ENCODE measurements at places on chromosomes 1 and 21.
A peak's percentile ranks its signal among the peaks of the same experiment; 100 is the strongest.

- peak overlapping the region; percentile 79 for H3K27ac ChIP-seq
- peaks cover 10% of the 10 kb centered on the region for H3K4me1 ChIP-seq
- no peaks in the 10 kb centered on the region for H3K36me3 ChIP-seq
- peak; percentile 96 for DNase-seq
- H3K4me3 ChIP-seq = no peak overlapping the region
- no peaks in the 10 kb centered on the region for H3K27me3 ChIP-seq
Observed at GRCh38 chr1:214957330-214958137, 125.0 kb upstream of the KCNK2 start.

GRCh38 chr1:197902131-197902453 lies 338 bp upstream of the C1orf53 start:
- peaks cover 7% of the 10 kb centered on the region for H3K27me3 ChIP-seq
- H3K36me3 ChIP-seq = no peaks in the 10 kb centered on the region
- peak overlapping the region; percentile 65 for H3K4me3 ChIP-seq
- H3K4me1 ChIP-seq = peaks cover 6% of the 10 kb centered on the region
- DNase-seq = no peak
- peak overlapping the region; percentile 75 for H3K27ac ChIP-seq

DNA sequence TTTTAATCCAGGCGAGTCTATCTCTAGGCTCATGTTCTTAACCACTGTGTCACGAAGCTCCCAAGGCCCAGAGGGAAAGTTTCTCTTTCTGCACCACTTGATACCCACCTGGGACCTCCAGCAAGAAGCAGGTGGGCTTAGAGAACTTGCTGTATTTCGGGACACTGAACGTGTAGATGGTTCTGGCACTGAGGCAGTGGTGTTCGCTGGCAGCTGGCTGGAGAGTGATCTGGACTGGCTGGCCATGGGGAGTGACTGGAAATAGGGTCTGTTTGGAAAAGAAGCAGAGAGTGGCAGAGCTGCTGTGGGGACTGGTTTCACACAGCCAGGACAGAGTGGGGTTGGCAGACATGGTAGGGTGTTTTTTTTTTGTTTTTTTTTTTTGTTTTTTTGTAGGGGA lies 16.4 kb upstream of the IL22RA1 start:
- DNase-seq = no peak
- no peaks in the 10 kb centered on the region for H3K36me3 ChIP-seq
- H3K27me3 ChIP-seq = peaks cover 17% of the 10 kb centered on the region
- no peak overlapping the region for H3K4me3 ChIP-seq
- H3K27ac ChIP-seq = no peak overlapping the region
- no peaks in the 10 kb centered on the region for H3K4me1 ChIP-seq

- DNase-seq = peak; percentile 69
- H3K27ac ChIP-seq = no peak overlapping the region
- no peaks in the 10 kb centered on the region for H3K27me3 ChIP-seq
Observed at GRCh38 chr1:32639489-32640075, 10.8 kb downstream of the ZBTB8OS start.

- no peak overlapping the region for H3K27ac ChIP-seq
- no peaks in the 10 kb centered on the region for H3K36me3 ChIP-seq
- no peaks in the 10 kb centered on the region for H3K27me3 ChIP-seq
Observed at GRCh38 chr1:16907870-16908758, 12.3 kb downstream of the RNU1-2 start.

- no peak overlapping the region for H3K27ac ChIP-seq
- H3K27me3 ChIP-seq = no peaks in the 10 kb centered on the region
- H3K36me3 ChIP-seq = peaks cover 3% of the 10 kb centered on the region
- no peak for DNase-seq
- no peak overlapping the region for H3K4me3 ChIP-seq
Observed at GRCh38 chr1:27003745-27004470, 8.7 kb downstream of the TENT5B start.

GRCh38 chr1:90768098-90768497 lies 51.0 kb upstream of the BARHL2 start:
- no peak overlapping the region for H3K4me3 ChIP-seq
- H3K27ac ChIP-seq = no peak overlapping the region
- H3K36me3 ChIP-seq = no peaks in the 10 kb centered on the region
- no peaks in the 10 kb centered on the region for H3K27me3 ChIP-seq
- DNase-seq = no peak

- H3K4me3 ChIP-seq = peak within 1 kb of the TSS; percentile 81
- H3K36me3 ChIP-seq = peaks cover 7% of the 10 kb centered on the region
- peak; percentile 29 for DNase-seq
- H3K4me1 ChIP-seq = peaks cover 18% of the 10 kb centered on the region
Observed at GRCh38 chr1:230867903-230868735, at the start of gene C1orf198. Gene C1orf198 (minus strand): TSS chr1:230868521. CDS start chr1:230868512, 9 bp downstream.

- no peaks in the 10 kb centered on the region for H3K27me3 ChIP-seq
- DNase-seq = no peak
- no peak overlapping the region for H3K4me3 ChIP-seq
- no peaks in the 10 kb centered on the region for H3K4me1 ChIP-seq
- no peak overlapping the region for H3K27ac ChIP-seq
Observed at GRCh38 chr1:2628191-2628932, 4.5 kb downstream of the MMEL1 start.

- peaks cover 2% of the 10 kb centered on the region for H3K27me3 ChIP-seq
- no peaks in the 10 kb centered on the region for H3K4me1 ChIP-seq
- peak overlapping the region; percentile 11 for H3K4me3 ChIP-seq
- H3K36me3 ChIP-seq = no peaks in the 10 kb centered on the region
- no peak for DNase-seq
Observed at GRCh38 chr1:162367073-162367472, 9.6 kb downstream of the SPATA46 start.

All from fibroblast of lung (primary cell).